Left renal pelvis (tissue), 4 donors: ENCODE measurements at places on chromosomes 13 and 19.
A peak's percentile ranks its signal among the peaks of the same experiment; 100 is the strongest.

DNA sequence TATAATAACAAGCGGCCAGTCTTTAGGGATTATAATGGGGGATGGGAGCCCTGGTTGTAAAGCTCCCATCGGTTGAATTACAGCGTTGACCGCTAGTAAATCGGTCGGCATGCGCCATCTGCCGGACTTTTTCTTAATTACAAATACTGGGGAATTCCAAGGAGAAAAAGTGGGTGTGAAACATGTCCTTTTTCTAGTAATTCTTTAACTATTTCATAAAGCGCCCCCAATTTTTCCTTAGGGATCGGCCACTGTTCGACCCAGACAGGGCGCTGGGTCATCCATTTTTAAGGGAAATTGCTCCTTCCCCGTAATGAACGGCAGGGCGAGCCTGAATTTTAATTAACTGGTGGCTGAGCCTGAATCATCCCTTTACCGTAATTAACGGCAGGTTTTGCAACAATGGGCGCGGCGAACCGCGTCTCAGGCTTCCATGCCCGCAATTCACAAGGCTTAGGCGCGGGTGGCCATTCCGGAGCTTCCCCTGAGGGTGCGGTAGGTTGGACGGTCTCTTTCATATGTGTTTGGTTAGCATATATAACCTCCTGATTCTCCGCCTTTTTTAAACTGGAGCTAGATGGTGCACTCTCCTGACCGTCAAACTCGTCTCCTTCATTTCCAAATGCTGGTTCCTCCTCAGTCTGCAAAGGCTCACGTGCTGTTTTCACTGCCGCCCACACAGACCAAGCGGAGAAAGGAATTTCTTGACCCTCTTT is 30.2 kb upstream of the EVI5L start:
- peak; percentile 57 for DNase-seq

DNA sequence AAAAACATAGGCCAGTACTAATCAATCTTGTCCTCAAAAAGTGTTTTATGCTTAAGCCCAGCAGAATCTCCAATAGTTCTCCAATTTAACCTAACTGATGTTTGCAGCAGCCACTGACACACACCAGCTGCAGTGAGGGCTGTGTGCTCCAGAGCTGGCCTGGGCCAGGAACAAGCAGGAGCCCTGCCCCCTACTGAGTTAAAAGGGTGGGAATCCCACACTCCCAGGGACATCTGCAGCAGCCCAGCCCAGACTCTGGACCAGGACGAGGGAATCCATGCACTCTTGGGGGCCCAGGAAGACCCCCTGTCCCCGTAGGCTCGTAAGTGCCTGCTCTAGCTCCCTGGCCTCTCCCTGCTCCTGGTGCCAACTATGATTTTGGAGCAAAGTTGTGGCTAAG is 91.5 kb upstream of the ATXN8OS start:
- DNase-seq: no peak

DNA sequence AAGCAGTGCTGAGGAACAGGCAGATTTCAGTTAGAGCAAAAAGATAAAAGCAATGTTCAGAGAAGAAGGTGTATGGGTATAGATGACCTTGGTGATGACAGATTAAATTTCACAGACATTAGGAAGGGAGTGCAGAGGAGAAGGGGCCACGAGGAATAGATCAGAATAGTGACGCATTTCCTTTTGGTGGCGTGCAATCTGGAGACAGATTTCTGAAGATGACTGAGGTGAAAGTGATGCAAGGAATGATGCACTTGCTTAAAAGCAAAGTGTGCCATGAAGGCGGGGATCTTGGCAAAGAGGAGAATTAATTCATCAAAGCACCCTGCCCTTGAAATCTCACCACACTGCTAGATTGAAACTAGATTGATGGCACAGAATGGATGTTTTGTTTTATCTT is 202.4 kb downstream of the ITGBL1 start:
- DNase-seq: no peak

DNA sequence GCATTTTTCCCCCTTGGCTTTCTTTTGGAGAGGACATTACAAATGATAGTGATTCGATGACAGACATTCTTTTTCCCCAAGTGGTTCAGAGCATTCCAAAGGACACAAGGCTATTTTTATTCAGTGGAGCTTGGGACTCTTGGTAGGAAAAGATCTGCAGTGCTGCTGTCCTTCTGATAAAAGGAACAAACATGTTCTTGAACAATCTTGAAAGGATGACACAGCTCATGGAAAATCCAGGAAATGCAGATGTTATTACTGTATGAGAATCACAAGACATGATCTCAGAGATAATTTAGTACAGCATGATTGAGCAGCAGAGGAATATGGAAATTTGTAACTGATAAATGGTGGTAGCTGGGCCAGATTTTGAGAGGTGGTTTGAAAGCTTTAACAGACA is 96.2 kb upstream of the RFC3 start:
- no peak for DNase-seq

GRCh38 chr13:113394339-113394640 is 30.4 kb upstream of the GRTP1 start:
- no peak for DNase-seq

- no peak for DNase-seq
Observed at GRCh38 chr19:4971424-4971793, 2.5 kb downstream of the KDM4B start.

DNA sequence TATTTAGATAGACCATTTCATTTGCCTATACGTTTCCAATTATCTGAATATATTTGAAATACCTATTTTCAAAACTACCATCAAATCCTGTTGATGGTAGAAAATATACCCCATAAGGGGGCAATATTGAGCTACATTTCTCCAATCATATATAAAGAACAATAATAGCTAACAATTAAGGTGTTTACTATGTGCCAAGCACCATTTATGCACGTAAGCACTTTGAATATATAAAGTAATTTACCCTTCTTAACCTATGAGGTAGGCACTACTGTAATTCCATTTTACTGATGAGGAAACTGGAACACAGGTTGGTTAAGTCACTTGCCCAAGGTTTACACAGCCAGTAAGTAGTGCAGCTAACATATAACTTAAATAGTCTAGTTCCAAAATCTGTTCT is 79.2 kb downstream of the UBL3 start:
- DNase-seq: no peak

DNA sequence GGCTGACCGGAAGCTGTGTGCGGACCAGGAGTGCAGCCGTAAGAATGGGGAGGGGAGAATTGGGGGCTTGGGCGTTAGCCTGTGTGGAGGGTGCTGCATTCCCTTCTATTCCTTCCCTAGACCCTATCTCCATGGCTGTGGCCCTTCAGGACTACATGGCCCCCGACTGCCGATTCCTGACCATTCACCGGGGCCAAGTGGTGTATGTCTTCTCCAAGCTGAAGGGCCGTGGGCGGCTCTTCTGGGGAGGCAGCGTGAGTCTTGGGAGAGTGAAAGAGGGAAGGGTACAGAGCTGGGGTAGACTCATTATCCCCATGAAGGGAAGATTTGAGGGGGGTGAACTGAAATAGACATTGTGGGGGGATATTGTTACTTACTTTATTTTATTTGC is 306 bp downstream of the MIA start:
- DNase-seq: no peak

- no peak for DNase-seq
Observed at GRCh38 chr19:1854542-1855039, 6.3 kb upstream of the REXO1 start.

GRCh38 chr13:46355901-46356590 is 31.0 kb downstream of the RUBCNL start:
- DNase-seq: no peak

GRCh38 chr13:45870232-45870631 is 18.7 kb upstream of the SIAH3 start:
- no peak for DNase-seq

GRCh38 chr19:49874503-49875157 is 2.5 kb downstream of the AKT1S1 start:
- DNase-seq: no peak

GRCh38 chr13:37049810-37050209 is 9.7 kb downstream of the SUPT20H start:
- no peak for DNase-seq

GRCh38 chr13:37406031-37406430 is 192.5 kb downstream of the POSTN start:
- no peak for DNase-seq

GRCh38 chr19:6412447-6413091 is 12.0 kb downstream of the KHSRP start:
- DNase-seq: no peak

DNA sequence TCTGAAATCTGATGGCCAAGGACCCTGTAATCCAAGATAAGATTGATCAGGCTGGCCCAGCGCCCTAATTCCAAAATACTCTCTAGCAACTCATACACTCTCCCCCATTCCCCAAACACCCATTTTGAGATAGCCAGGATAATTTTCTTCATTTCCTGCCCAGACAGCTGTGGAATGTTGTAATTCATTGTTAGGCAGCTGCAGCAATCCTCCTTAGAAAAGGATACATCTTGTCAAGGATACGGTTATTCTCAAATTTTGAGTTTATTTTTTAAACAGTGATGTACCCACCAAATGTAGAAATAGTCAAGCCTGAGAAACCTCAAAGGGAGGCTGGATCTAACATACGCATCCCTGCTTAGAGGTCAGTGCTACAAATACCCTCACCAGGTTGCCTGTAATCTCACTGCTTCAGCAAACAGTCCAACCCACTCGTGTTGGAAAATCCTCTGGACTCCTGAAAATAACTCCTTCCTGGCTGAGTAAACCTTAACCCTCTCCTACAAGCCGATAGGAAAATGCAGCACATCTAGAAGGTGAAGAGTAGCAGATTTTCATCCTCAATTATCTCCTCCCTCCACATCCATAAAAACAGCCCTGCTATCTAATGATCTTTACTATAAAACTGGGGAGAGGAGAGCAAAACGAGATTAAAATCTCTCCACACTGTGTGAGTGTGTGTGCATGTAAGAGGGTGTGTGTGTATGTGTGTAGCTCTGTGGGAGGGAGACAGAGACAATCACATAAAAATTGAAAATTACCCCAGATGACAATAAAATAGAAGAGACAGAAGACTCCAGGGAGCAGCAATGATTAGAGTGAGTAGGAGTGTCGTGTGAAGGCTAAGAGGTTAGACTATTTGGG is 683.1 kb downstream of the DIAPH3 start:
- no peak for DNase-seq

DNA sequence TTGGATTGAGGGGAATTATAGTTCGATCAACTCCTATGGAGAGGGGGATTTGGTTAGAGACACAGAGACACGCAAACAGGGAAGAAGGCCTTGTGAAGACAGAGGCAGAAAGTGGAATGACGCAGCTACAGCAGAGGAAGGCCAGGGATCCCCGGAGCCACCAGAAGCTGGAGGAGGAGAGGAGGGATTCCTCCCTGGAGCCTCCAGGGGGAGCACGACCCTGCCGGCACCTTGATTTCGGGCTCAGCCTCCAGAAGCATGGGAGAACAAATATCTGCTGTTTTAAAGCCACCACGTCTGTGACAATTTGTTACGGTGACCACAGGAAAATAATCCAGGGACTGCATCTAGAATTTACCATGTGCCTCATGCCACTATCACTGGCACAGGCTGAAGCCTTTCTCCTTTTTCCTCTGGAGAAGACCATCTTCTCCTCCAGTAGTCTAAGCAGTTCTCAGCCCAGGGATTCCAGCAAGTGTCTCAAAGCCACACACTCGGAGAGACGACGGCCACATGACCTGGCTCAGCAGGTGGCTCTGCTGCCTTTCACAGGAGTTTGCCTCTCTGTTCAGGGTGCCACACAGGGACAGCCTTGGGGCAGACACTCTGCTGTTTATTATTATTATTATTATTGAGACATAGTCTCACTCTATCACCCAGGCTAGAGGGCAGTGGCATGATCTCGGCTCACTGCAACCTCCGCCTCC is 39.9 kb upstream of the CCNE1 start:
- DNase-seq: no peak

GRCh38 chr19:3321696-3322095 is 44.7 kb upstream of the NFIC start:
- no peak for DNase-seq

GRCh38 chr19:40872209-40872608 is 9.8 kb downstream of the CYP2A7 start:
- DNase-seq: no peak

DNA sequence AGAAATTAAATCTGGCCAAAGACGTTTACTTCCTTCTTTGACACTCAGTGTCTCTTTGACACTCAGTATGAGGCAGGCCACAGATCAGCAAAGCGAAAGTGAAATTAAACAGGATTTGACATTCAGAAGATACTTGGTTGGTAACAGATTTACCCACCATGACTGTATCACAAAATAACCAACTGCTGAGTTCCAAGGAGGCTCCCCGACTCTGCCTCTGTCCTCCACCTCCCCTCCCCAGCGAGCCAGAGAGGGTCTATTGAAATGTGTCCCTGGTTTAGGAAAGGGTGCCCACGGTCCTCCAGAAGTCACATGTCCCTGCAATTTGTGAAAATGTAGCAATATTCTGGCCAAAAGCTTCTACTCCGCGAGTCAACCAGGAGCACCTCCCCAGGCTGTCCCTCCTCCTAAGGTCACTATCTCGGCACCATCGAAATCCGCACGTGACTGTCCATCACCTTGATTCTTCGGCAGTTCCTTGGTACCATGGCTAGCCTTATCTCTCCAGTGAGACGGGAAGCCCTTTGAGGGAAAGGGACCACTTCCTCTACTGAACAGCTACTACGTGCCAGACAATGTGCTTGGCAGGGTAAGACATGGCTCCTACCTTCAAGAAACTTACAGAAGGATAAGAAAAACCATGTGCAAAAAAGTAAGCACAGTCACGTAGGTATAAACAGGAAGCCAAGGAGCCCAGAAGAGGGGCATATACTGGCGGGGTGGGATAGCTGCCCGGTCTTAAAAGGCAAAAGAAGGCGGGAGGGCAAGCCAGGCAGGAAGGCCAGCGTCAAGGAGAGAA is 1.5 kb downstream of the N4BP2L1 start:
- no peak for DNase-seq
